ENCODE measurements at places on chromosomes 13 and 19.

GRCh38 chr19:34806976-34807860, 34.2 kb upstream of the ZNF599 start:
- DNase-seq: no peak

DNA sequence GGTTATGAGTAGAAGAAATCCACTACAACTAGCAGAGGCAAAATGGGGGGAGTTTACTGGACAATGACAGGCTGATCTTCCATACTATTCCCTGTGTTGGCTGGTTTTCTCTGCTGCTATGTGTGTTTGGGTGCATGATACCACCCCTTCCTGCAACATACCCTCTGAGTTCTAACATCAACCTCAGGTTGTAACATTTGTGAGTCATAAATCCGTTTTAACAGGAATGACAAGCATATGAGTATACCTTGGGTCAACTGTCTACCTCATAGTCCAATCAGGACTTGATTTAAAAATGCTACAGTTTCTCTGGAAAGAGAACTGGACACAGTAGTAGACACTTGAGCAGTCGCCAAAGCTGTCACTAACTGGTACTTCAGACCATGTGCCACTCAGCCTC, 422.9 kb downstream of the KCTD12 start:
- DNase-seq: no peak

- DNase-seq: no peak
These were observed 238 bp downstream of the ZNF260 start for GRCh38 chr19:36527873-36528193.

- no peak for DNase-seq
These were observed 1.1 kb downstream of the TM6SF2 start for GRCh38 chr19:19271828-19272599.

GRCh38 chr13:24747248-24748060, 16.5 kb upstream of the RNF17 start:
- DNase-seq: peak; percentile 50

DNA sequence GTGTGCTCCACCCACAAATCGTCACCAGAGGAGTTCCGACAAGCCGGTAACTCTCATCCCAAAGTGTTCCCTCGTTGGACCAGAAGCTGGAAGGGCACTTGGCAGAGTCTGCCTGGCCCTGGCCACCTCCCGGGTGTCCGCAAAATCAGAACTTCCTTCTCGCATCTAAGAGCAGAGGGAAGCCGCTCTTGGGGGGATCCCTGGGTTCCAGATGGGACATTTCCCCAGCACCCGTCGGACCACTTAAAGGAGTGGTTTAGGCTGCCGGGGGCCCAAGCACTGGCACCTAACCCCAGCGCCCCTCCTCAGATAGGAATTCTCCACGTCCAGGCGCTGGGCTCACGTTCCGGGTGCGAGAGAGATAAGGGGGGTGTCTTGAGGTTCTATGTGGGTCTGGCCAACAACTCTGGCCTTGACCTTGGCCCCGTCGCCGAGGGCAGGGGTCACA, 857 bp upstream of the MAP2K7 start:
- no peak for DNase-seq

- DNase-seq: no peak
These were observed 7.0 kb downstream of the PDX1 start for GRCh38 chr13:27926644-27927434.

DNA sequence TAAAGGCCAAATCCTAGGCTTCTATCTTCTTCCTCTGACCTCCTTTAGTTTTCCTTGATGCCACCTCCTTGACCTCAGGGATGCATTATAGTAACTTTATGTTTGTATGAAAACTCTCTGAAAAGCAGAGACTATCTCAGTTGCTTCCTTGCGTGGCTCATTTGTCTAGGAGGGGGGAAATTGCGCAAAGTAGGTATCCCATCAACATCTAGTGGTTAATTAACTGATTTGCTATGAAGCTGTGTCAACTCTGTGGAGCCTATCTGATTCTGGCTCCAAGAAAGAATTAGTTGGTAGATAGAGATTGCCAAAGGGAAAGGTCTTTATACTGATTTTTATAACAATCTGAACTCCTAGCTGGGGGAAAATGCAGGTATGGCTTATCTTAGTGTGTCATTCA, 82.1 kb upstream of the FRY start:
- no peak for DNase-seq

DNA sequence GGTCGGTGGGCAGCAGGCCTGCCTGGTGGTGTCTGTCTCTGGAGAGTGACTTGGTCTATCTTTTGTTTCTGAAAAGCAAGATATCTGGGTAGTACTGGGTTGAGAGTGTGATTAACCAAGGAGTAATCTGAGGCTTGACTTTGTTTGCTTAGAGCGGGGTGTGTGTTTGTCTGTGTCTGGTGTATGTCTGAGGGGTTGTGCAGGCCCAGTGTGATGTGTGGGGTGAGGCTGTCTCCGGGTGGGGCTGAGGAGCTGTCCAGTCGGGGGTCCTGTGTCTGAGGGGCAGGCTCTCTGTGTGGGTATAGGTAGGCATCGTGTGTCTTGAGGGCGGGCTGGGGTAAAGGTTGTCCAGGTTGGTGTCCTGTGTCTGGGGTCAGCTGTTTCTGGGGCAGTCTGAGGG, 11.1 kb upstream of the TIMM50 start:
- DNase-seq: no peak

- DNase-seq: peak; percentile 84
These were observed 263 bp downstream of the RHPN2 start for GRCh38 chr19:33064458-33064791.

GRCh38 chr19:39390451-39390750, 505 bp downstream of the PAF1 start:
- no peak for DNase-seq

- DNase-seq: no peak
These were observed 15.7 kb downstream of the NOSIP start for GRCh38 chr19:49564616-49565045.

- peak; percentile 77 for DNase-seq
These were observed 76.0 kb upstream of the LSM14A start for GRCh38 chr19:34096020-34096915.

GRCh38 chr19:14871619-14872230, 14.2 kb downstream of the OR7A17 start:
- no peak for DNase-seq

- DNase-seq: no peak
These were observed 11.0 kb downstream of the TMEM272 start for GRCh38 chr13:51833980-51834379.

- no peak for DNase-seq
These were observed 814 bp downstream of the S1PR2 start for GRCh38 chr19:10230173-10230860.

- DNase-seq: no peak
These were observed 146.3 kb upstream of the WASF3 start for GRCh38 chr13:26411206-26411605.

DNA sequence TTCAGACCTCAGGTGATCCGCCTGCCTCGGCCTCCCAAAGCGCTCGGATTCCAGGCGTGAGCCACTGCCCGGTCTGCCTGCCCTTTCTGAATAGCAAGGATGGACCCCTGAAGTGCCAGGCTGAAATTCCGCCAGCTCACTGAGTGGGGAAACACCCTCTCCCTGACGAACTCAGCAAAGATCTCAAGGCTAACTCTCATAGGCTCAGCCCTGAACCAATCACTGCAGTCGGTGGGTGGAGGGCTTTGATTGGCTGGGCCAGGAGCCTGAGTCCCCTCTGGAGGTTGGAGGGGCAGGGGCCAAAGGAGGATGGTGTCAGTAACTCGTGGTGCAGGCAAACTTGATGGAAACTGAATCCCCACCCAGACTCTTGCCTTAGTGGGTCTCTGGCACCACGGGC, 11.2 kb upstream of the COMP start:
- peak; percentile 48 for DNase-seq

- no peak for DNase-seq
These were observed 612 bp upstream of the ZNF154 start for GRCh38 chr19:57709616-57710015.

DNA sequence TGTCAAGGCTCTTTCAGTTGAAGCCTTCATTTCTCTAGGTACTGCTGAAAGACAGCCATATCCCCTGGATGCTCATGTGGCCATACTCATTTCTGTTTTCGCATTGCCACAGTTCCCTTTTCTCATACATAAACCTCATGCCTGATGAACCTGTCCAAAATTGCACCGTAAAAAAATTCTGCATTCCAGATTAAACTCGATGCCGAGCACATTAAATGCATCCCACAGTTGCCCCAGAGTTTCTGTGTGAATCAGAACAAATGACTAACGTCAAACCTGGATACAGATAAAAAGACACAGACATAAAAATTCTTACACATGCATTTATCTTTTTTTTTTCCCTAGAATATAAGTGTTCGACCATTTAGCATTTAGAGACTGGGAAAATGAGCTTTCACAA, 288.2 kb downstream of the COG6 start:
- DNase-seq: no peak

GRCh38 chr13:80881495-80881894, 540.6 kb upstream of the SPRY2 start:
- no peak for DNase-seq

DNA sequence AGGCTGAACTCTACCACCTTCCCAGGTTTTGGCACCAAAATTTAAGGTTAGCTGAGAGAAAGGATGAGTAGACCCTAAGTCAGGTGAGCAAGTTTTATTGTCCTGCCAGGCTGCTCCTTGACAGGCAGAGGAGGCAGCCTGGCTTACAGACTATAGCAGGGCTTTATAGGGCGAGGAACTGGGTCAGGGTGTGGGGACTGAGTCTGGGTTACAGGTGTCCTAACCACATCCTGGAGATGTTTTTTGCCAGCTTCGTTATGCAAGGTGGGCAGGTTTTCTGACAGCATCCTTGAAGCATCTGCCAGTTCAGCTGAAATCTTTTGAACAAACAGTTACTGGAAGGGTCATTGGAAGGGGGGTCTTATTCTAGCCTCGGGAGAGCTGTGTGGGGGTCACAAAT, 905.7 kb upstream of the SLITRK5 start:
- DNase-seq: no peak

- DNase-seq: no peak
These were observed 7.0 kb downstream of the SLC1A6 start for GRCh38 chr19:14972676-14973075.

DNA sequence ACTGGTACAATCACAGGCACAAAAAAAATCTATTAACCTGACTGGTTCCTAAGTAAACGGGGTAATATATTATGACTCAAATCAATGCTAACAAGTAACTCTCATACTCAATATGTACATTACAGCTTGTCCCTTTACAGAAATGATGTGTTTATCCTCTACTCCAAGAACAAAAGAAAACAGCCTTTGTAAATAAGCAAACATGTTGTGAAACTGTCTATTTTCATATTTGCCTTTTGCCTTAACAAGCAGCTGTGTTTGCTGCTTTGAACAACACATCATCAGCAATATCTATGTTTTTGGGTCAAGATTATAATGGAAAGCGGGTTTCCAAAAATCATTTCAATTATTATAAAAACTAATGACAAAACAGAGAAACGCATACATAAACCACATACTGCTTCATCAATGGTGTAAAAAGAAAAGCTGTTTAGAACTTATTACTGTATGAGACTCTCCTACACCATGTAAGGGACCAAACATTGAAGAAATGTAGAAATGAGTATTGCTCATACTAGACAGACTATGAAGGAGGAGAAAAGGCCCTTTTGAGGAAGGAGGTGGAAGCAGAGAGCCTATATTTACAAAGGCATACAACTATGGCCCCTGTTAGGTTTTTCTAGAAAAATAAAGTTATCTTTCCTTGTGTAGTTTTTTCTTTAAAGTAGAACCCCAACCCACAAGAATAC, 14.8 kb downstream of the TBC1D4 start:
- no peak for DNase-seq

DNA sequence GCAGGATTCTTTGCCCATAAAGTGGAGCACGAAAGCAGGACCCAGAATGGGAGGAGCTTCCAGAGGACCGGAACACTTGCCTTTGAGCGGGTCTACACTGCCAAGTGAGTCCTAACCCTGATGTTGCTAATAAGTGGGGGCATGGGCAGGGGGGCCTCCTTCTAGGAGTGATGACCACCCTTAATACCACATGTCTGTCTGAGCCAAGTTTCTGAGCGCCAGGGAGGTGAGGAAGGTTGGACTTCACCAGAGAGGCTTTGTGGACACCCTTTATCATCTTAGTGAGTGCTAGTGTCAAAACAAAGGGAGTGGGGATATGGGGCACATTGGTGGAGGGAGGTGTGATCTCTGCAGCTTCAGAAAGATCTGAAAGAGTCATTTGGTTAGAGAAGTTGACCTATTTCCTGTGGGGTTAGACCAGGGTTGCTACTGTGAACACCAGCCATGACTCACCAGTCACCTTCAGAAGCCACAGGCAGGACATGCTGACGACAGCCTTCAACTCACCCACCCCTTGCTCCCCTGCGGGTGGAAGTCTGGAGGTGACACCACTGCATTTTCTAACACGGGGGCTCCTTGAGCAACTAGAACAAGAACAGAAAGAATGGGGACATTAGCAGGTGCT, 8.8 kb downstream of the ALOX5AP start:
- DNase-seq: no peak

- no peak for DNase-seq
These were observed 756.7 kb downstream of the UQCRFS1 start for GRCh38 chr19:28456252-28456651.

DNA sequence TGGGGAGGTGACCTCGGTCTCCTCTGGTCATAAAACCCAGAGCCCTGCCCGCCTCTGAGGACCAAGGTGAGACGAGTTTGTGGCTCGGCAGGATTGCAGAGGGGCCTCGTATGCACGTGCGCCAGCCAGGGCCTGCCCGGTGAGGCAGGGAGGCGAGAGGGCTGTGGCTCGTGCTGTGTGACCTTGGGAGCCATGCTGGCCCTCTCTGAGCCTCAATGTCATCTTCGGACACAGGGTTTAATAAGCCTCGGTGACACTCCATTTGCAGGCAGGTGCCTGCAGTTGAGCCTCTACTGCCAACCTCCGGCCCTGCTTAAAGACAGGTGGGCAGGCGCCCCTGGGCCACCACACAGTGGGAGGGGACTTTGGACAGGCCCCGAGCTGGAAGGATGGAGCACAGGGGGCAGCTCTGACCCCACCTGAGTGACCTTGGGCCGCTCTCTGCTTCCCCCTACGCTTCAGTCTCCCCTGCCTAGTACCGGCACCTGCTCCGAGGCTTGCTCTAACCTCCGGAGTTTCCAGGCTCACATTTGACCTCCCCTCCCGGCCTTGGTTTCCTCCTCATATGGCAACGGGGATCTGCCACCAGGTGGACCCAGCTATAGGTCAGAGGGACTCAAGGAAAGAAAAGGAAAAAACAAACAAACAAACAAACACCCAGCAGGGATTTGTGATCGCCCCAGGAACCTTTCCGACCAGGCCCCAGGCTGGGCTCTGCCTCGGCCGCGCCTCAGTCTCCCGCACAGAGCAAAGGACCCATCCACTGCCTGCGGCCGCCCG, 3.1 kb downstream of the ZBTB7A start:
- DNase-seq: no peak

GRCh38 chr13:45368005-45368404, 27.0 kb upstream of the TPT1 start:
- DNase-seq: no peak

All from D341Med (cell line).